Muscle of leg (tissue), 16 donors: ENCODE measurements at places on chromosomes 1 and 21. TPM values are rescaled to one million over a fixed set of nuclear protein-coding genes. Genes with fewer than 3 reads are reported as not detected.

The NEK2 gene
- 6.0 TPM for total RNA-seq

The SPRR2B gene
- total RNA-seq, result not detected

The PCP4 gene
- 1.2 TPM for total RNA-seq

The CLCA4 gene
- total RNA-seq, result not detected

The ESRRG gene
- 20.3 TPM for total RNA-seq

The SHE gene
- total RNA-seq, result 8.2 TPM

The EVA1B gene
- total RNA-seq, result 58.3 TPM

The LCE3E gene
- total RNA-seq, result not detected

The CYP4A22 gene
- total RNA-seq, result not detected

The GREM2 gene
- 2.0 TPM for total RNA-seq

The DNM3 gene
- 7.0 TPM for total RNA-seq

The FAM43B gene
- total RNA-seq, result 1.1 TPM

The TP73 gene
- total RNA-seq, result 0.71 TPM

The IFI16 gene
- total RNA-seq, result 22.0 TPM

The PAQR7 gene
- total RNA-seq, result 5.8 TPM

The RIT1 gene
- total RNA-seq, result 27.7 TPM

The LCE1C gene
- total RNA-seq, result not detected

The CREB3L4 gene
- 11.7 TPM for total RNA-seq

The PLCH2 gene
- total RNA-seq, result 0.35 TPM

The CRP gene
- total RNA-seq, result not detected

The COL18A1 gene
- 85.6 TPM for total RNA-seq

The FCRL2 gene
- not detected for total RNA-seq

The OR2T1 gene
- total RNA-seq, result not detected
